BE2C (cell line): ENCODE measurements at places on chromosomes 2 and 18.

DNA sequence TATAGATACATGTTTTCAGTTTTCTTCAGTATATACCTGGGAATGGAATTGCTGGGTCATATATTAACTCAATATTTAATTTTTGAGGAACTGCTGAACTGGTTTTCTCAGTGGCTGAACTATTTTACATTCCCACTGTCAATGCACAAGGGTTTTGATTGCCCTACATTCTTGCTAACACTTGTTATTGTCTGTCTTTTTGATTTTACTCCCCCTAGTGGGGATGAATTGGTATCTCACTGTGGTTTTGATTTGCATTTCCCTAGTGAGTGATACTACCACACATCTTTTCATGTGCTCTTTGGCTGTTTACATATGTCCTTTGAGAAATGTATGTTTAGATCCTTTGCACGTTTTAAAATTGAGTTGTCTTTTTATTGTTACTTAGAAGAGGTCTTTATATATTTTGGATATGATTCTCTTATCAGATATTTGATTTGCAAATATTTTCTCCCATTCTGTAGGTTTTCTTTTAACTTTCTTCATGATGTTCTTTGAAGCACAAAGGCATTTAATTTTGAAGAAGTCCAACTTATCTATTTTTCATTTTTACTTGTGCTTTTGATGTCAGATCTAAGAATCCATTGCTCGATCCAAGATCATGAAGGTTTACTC, 36.2 kb downstream of the ASB1 start:
- DNase-seq, result no peak

- no peak for DNase-seq
These were observed 751.2 kb upstream of the NRXN1 start for GRCh38 chr2:51782921-51783765.

DNA sequence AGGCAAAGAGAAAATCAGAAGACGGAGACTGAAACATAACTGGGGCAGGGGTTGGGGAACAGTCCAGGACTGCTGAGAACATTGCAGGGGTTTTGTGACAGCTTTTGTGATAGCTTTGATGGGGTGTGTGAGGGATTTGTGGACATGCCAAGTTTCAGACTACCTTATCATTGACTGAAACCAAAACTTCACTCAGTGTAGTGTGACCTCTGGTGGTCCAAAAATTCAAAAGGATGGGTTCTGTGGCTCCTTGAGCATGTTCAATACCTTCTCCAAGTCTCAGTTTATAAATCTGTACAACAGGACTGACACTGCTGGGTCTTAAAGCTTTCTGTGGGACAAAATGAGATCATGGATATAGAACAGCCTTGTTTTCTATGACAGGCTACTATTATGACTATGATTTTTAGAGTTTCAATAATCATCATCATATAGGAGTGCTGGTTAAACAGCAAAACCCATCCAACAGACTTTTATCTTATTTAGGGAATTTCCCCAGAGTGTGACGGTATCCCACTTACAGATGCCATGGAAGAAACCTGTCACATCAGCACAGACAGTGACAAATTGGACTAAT, 259.2 kb upstream of the SLC14A2 start:
- no peak for DNase-seq

GRCh38 chr2:233010569-233011267, 2.3 kb downstream of the NGEF start:
- DNase-seq, result no peak

GRCh38 chr2:171763602-171764001, 76.3 kb downstream of the DYNC1I2 start:
- no peak for DNase-seq
